Adrenal gland (tissue), 19 donors: ENCODE measurements at places on chromosomes 3 and 15.

GRCh38 chr15:96122077-96123027, 208.1 kb upstream of the NR2F2 start:
- DNase-seq: no peak

GRCh38 chr15:79025201-79025600, 65.4 kb downstream of the RASGRF1 start:
- DNase-seq: no peak

DNA sequence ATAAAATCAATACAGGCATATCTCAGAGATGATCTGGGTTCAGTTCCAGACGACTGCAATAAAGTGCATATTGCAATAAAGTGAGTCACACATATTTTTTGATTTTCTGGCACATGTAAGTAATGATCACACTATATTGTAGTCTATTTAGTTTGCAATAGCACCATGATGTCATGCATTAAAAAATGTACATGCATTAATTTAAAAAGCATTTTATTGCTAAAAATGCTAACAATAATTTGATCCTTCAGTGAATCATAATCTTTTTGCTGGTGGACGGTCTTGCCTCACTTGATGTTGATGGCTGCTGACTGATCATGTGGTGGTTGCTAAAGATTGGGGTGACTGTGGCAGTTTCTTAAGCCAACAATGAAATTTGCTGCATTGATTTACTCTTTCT, 511.1 kb downstream of the OTOL1 start:
- no peak for DNase-seq

DNA sequence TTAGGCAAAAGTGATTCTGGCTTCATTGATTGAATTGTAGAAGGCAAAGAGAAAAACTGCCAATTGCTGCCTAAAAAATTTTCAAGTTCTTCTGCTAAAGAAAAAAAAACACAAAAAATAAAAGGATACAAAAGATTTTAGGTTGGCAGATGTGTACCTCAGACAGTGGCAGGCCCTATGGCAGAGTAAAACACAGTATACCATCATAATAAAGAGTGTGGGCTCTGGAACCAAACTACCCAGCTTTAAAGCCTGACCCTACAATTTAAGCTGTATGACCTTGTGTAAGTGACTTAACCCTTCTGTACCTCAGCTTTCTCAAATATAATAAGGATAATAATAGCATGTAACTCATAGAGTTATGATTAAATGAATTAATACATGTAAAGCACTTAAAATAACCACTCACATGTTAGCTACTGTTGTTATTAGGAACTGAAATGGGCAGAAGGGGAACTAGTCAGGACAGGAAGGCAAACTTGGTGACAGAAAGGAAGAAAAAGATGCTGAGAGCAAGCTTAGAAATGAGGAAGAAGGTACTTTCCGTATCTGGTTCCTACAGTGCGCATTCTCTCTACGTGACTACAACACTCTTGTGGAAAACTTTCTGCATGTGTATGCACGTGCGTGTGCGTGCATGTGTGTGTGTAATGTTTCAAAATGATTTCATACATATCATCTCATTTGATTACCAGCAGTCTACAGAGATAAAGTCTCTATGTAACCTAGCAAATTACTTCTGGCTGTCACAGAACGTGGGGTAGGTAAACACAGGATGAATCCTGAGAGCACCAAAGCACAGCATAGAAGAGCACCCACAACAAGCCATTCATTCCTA, 13.6 kb upstream of the GATM start:
- DNase-seq: no peak

GRCh38 chr3:138732456-138732855, 102.3 kb downstream of the PIK3CB start:
- DNase-seq: no peak

DNA sequence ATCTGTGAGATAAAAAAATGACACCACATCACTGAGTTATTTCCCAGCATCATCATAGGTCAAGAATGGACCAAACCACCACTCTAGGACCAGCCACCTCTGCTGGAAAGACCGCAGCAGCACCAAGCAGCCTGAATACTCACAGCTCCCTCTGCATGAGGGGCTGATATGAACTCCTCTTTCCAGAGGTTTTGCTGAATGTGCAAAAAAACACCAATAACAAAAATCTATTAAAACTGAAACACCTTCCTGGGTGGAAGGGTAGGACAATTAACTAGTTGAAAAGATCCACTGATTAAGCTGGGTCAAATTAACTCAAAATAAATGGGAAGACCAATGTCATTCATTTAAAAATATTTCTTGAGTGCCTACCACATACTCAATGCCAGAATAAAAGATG, 28.9 kb upstream of the KCNMB3 start:
- no peak for DNase-seq

DNA sequence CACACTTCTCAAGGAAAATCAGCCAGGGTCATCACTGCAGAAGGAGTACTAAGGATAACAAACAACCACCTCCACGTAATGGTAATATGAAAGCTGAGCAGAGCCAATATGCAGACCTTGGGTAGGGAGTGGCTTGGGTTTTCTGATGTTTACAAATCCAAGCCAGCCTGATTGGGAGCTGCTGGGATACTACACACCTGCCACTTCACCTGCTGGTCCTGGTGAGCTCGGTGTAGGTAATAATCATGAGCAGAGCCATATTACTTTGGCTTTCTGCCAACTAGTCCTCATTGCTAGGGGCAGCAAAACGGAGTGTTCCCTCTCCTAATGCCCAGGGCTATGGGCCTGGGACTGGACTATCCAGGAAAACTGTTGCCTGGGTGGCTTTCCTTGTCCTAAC, 433.5 kb upstream of the PPP2R3A start:
- no peak for DNase-seq

DNA sequence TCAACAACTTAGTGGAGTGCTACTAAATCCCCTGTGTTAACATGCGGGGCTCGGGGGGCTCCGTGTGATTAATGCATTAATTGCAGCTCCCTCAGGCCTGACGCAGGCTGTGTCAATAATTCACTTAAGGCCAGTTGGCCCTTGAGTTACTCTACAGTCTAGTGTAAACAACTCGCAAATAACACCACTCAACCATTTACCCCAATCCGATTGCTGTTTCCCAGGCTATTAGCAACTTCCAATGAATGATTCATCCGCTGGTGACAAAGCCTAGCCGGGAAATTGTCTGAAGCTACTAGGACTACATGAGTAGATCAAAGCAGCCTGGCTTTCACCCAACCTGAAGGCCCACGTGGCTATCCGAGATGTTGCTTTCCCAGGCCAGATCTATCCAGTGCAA, 121.3 kb upstream of the SOX14 start:
- DNase-seq: peak; percentile 35
